D721Med (cell line): ENCODE measurements at places on chromosomes 1 and 21.

GRCh38 chr1:231919886-231920285 lies 293.3 kb downstream of the DISC1 start:
- no peak for DNase-seq

DNA sequence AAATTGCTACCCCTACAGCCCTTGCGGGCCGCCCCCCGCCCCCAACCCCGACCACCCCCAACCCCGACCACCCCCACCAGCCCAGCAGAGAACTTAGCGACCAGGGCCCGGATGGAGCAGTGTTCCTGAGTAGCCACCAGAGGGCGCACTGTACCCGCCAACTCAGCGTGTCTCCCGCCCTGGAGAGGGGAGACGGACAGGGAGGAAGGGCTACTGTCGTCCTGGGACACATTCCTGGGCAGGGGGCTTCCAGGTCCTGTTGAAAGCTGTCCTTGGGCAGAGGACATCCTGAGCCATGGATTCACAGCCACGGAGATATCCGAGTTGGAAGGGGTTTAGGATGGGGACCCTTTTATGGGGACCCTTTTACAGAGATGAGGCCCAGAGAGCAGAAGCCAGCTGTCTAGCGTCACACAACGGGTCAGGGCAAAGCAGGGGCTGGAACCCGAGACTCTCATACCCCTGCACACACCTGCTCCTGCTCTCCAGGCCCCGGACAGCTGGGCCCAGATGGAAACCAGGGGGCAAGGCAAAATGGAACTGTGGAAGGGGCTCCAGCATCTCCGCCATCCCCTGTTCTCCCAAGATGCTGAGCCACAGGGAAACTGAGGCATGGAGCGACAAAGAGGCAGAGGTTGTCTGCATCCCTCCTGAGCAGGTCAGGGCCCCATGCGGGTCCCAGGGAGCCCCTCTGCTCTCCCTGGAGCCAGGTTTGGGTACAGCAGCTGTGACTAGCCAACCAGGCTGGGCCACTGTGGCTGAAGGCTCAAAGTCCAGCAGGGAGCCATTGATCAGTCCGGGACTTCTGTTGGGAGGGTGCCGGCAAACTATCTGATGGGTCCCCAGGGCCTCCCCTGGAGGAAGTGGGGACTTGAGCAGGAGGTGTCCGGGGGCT lies 25.0 kb upstream of the LAPTM5 start:
- peak; percentile 94 for DNase-seq

DNA sequence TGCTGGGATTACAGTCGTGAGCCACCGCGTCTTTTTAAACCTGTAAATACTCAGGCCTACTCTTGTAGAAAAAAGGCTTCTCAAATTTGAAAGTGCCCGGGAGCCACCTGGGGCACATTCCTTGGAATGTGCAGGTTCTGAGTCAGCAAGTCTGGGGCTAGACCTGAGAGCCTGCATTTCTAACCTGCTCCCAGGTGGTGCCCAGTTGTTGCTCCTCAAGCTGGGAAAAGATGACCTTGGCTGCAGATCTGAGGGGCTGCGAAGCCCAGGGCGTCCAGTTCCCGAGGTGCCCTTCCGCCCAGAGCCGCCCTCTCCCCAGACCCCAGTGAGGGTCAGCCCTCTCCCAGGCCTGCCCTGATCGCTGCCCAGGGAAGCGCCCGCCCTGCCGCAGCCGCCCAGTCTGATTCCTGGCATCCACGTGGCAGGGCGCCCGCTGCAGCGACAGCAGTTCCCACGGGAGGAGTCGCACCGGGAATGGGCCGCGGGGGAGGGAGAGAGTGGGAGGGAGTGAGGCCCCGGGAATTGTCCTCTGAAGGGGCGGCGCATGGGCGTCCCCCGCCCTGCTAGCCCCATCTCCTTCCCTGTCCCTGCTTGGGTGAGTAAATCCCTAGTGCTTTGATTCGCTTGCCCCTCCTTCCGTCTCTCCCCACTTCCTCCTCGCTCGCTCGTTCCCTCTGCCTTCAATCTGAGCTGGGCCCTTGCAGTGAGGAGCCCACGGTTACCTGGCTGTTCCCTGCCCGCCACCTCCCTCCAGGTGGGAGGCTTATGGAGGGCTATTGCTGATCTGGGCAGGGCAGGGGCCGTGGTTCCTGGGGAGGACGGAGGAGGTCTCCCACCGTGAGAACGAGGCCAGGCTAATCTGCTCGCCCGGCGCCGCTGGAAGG lies 18.8 kb upstream of the TENT5B start:
- DNase-seq: no peak

GRCh38 chr1:152185544-152186391 lies 26.7 kb upstream of the RPTN start:
- DNase-seq: no peak
